DMS53 (cell line): ENCODE measurements at places on chromosomes 13 and 19.

- DNase-seq = peak; percentile 85
Observed at GRCh38 chr19:19342086-19343015, 21.7 kb downstream of the MAU2 start.

DNA sequence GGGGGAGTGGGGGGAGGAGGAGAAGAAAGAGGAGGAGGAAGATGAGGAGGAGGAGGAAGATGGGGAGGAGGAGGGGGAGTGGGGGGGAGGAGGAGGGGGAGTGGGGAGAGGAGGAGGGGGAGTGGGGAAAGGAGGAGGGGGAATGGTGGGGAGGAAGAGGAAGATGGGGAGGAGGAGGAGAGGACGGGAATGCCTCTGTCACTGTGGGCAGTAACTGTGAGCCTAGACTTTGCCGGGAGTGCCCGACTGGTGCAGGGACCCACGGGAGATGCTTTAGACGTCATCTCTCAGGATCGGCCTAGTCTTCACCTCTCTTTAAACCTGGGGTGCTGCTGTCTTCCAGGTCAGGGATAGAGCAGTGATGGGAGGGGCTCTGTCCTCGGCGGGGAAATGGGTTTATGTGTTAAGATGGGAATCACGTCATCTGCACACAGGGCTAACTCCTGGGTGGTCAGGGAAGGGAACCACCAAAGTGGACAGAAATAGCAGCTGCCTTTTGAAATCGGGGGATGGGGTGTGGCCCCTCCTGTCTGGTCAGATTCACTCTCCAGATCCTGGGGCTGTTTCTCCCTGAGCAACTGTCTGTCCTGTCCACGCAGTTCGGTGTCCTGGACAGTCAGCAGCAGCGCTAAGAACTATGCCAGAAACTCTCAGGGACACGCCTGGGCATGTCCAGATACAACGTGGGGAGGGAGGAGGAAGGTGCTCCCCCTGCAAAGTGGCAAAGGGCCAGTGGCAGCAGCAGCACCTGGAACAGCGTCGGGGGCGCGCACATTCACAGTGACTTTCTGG, 26.9 kb downstream of the GAS6 start:
- peak; percentile 52 for DNase-seq

- DNase-seq = no peak
Observed at GRCh38 chr13:82654861-82655855, 1227.1 kb downstream of the SLITRK1 start.

DNA sequence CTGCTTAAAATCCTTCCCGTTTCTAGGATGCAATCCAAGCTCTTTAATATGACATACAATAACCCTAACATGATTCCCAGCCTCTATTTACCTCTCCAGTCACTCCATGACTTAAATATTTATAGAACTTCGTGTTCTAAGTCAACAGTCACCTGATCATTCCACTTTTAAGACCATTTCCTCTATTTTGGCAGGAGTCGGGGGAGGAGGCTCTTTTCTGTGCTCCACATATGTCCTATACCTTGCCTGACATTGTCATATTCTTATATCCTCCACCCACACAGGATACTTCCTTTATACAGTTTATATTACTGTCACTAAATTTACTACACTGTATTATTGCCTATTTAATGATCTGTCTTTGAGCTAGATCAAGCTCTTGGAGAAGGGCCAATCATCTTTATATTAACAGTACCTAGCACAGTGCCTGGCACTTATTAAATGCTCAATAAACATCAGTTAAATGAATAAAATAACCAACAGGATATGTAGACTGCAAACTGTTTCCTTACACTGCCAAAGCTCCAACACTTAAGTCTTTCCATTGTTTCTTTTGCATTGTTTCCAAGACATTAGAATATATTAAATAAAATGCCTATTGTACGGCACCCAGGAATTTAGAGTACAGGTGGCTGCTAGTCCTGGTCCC, 2.7 kb downstream of the ARGLU1 start:
- no peak for DNase-seq

DNA sequence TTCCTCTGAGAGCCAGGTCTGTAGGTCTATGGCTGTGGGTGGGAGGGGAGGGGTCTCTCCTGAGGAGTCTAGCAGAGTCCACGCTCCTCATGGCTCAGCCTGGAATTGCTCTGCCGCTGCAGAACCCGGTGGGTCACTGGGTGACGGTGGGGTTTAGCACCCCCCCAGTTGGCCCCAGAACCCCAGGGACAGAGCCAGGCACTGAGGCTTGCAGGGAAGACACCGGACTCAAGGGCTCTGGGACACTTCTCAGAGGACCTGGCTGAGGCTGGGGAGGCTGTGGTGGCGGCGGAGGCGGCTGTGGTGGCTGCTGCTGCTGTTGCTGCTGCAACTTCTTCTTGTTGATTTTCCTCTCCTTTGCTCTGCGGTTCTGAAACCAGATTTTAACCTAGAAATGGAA, 6.1 kb downstream of the CDX2 start:
- DNase-seq = no peak

DNA sequence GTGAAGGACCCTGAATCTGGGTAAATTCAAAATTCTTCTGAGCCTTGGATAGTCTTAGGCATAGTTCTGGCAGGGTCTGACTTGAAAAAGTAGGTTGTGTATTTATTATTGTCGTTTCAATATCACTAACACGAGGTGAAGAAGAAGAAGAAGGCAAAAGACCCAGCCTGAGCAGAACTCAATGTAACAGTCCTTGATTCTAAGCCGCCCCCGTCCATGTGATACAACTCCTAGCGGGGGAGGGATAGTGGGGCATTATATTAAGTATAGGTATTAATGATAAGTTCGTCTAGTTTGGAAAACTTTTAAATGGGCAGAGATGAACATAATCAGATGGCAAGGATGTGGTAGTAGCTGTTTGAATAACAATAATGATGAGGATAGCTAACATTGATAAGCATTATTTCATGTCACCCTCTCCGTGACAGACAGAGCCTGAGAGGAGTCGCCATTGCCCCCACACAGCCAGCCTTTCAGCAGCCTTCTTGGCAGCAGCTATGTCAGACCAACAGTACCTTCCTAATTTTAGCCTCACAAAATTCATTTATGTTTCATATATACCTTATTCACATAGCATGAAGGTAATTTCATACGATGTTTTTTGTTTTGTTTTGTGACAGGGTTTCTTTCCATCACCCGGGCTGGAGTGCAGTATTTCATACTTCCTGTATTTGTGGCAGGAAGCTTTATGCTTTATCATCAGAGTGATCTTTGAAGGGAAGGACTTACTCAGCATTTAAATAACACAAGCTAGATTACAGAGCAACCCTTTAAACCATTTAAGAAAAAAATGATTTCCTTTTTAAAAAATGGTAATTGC, 64.4 kb upstream of the NPAS1 start:
- DNase-seq = no peak

GRCh38 chr13:76813891-76814290, 72.3 kb downstream of the KCTD12 start:
- DNase-seq = peak; percentile 79

DNA sequence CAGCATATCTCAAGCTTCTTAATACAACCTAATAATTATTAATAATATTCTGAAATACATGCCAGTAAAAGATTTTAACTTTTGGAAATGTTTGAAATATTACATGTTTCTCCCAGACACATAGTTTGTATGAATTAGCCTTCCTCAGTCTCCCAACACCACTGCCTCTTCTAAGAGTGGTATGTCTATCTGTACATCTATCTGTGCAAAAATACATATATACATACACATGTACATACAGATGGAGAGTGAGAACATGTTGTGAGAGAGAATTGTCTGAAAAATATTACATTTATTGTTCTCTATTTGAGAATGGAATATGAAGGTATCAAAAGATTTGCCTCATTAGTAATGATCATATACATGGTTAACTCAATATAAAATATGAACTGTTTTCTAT, 1567.2 kb upstream of the PRR20A start:
- DNase-seq = no peak
